ENCODE measurements at places on chromosomes 2 and 18.
A peak's percentile ranks its signal among the peaks of the same experiment; 100 is the strongest.

- DNase-seq, result no peak
These were observed 91.1 kb upstream of the MAPK4 start for GRCh38 chr18:50468807-50469206.

DNA sequence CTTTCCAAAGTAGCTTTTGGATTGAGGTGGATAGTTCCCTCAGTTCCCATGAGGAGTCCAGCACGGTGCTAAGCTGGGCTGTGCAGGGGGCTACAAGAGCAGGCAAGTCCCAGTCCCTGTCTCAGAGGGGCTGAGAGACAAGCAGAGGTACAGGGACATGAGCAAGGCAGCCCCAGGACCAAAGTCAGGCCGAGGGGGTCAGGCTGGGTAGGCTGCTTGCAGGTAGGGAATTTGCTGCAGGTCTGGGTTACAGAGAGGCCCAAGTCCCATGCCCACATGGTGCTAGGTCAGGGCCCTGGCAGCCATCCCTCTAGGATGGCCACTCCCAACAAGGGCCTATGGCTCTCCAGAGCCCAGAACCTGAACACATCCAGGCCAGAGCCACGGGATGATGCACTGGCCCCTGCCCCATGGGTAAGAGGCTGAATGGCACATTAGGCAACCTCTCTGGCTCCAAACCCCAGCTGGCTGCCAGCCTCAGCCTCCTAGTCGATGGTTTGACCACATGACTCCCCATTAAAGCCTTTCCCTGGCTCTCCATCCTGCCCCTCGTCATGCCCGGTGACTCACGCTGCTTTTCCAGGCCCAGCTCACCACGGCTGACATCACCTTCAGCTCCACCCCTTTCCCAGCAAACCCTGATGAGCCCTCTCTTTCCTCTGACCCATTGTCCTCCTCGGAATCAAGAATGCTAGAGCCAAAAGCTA, 83.7 kb downstream of the SDC1 start:
- DNase-seq, result no peak

GRCh38 chr2:122055521-122055931, 300.1 kb downstream of the TSN start:
- DNase-seq, result no peak

DNA sequence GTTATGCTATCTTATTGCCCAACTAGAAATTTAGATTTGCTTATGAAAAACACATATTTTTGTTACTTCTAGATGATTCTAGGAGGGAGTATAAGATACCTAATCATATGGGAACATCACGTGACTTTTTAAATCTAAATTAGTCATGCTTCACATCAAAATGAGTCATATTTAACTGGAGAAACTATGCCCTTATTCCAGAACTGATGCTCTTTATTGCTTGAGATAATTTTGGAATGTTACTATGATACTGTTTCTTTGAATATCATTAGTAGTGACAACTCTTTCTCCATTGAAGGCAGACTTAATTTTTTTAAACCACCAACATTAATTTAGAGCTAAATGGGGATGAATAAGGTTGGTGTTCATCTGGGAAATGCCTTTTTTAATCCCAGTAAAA, 19.9 kb upstream of the ELAC1 start:
- DNase-seq, result no peak

DNA sequence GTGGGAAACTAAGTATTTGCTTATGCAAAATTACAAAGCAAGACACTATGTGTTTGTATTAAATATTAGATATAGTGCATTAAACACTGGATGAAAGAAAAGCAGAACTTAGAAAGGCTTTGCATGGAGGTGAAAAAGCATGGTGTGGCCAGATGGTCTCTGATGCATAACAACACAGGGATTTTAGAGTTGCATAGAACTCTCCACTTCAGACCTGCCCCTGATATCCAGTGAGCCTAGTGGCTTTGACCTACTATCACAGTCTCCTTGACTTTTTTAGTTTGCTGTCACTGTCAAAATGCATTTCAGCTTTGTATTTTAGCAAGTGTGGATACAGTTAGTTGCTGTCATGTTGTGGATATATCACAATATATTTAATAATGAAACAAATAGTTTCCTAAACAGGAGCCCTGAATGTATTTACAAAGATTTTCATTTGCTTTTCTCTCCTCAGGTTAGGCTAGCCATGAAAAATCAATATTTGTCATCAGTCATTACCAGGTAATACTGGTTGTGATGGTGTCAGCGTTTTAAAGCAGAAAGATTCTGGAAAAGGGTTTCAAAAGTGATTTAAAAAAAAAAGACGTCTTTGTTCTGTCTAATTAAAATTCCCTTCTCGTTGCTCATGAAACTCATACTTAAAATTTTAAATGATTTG, 5.2 kb downstream of the CSRNP3 start:
- no peak for DNase-seq

GRCh38 chr18:13366962-13367892, 148.7 kb downstream of the LDLRAD4 start:
- no peak for DNase-seq

DNA sequence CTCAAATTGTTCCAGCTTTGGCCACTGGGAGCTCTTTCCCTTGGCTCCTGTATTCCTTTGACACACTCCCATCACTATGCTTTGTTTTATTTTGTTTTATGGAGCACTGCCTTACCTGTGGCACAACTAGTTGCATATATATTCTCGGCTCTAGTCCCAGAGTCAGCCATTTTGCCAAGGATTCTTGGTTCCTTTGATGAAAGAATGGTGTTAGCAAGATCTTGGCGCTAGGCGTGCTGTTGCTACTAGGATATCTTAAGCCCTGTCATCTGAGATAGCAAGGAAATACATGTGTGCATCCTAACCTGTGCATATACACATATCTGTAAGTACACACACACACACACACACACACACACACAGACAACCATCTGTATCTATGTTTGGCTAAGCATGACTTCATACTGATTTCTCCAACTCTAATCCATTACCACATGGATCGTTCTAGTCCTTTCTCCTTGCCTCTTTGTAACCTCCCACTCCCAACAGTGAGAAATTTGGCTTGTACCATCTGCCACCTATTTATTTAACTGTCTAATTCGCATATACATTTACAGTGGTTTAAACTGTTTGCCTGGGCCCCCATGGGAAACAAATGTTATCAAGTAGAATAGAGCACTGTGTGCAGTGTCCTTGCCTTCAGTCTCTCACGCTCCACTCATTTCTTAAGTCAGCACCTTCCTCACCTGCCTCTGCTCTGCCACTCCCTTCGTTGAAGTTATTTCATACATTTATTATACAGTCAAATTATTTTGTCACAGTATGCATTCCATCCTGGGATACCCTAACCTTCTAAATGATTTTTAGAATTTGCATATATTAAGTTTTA, 137.5 kb upstream of the MAP3K20 start:
- no peak for DNase-seq

- no peak for DNase-seq
These were observed 1073.3 kb upstream of the CDH2 start for GRCh38 chr18:29250259-29250658.

DNA sequence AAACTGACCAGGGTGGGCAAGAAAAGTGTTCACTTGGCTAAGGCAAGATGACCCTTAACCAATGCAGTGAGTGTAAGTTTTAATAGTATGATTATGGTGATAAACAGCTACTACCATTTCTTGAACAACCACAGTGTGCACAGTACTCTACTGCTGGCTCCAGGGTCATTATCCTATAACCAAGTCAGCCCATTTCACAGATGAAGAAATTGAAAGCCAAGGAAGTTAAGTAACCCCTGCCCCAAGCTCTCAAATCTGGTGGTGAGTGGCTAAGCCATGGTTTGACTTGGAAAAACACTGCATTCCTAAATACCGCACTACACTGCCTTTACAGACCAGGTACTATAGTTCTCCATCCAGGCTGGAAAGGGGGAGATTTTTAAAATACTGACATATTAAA, 5.7 kb downstream of the ZNF385B start:
- DNase-seq, result no peak

DNA sequence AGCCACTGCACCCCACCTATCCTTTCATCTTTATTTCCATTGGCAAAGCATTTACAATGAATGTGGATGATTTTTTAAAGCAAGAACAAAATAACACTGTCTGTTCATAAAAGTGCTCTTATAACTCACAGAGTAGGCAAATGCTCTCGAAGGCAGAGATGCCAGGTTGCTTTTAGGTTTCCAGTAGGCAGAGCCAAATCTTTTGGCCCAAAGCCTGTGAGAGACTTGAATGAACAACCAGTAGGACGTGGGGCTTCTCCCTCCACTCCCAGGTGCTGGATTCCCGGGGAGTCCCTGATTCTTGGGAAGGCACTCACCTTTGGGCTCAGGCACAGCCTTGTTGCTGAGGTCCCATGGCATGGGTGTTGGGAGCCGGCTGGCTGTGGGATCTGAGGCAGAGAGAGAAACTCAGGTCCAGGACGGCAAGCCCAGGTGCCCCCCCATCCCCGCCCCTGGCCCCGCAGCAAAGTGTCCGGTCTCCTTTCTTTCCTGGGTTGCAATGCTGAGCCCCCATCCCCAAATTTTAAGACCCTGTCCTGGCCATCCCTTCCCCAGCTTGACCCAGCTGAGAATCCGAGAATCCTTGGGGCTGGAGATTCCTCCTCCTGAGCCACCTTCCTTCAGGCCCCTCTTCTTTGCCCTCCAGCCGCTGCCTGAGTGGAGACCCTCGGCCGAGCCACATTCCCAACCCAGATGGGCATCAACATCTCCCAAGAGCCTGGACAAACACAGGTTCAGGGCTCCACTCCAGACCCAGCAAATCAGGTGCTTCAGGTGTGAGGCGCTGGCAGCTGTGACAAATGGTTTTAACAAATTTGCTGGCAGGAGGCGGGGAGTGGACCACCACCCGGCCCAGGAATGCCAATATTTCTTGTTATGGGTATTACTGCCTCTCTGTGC, 5.8 kb downstream of the NEURL3 start:
- DNase-seq, result no peak

GRCh38 chr2:197908990-197909776, 104.8 kb downstream of the PLCL1 start:
- no peak for DNase-seq

DNA sequence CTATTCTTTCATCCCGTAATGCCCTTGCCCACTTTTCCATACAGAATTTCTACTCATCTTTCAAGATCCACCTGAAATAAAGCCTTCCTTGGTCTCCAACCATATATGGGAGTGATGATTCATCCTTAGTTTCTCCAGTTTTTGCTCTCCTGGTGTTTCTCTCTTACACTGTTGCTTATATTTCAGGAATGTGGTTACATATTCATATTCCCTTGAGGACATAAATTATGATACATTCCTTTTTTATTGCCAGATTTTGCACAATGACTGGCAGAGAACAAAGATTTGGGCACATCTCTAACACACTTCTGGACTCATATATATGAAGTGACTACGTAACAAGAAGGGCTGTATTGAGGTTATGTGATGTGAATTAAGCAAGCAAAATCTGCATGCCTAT, 1573.4 kb upstream of the NXPH2 start:
- DNase-seq, result no peak

GRCh38 chr2:121418494-121419058, 112.1 kb upstream of the RNU4ATAC start:
- DNase-seq, result no peak

- no peak for DNase-seq
These were observed 38.6 kb downstream of the SLC25A12 start for GRCh38 chr2:171855401-171855800.

- no peak for DNase-seq
These were observed 39.5 kb downstream of the SFXN5 start for GRCh38 chr2:73031725-73032701.

DNA sequence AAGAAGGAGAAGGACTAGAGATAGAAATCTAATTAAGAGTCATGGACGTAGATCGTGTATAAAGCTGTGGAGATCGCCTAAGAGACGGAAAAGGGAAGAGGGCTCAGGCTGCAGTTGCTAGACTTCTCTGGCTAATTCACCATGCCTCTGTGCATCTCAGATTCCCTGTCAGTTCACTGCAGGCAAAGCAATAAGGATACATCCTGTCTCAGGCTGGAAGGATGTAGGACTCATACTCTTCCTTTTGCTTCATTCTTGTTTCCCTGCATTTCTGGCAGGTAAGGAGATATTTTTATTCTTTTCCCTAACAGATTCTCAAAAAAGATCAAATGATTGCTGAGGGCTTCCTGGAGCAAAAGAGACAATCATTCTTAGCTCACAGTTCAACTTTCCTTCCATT, 112.5 kb downstream of the AP1S3 start:
- DNase-seq, result no peak

DNA sequence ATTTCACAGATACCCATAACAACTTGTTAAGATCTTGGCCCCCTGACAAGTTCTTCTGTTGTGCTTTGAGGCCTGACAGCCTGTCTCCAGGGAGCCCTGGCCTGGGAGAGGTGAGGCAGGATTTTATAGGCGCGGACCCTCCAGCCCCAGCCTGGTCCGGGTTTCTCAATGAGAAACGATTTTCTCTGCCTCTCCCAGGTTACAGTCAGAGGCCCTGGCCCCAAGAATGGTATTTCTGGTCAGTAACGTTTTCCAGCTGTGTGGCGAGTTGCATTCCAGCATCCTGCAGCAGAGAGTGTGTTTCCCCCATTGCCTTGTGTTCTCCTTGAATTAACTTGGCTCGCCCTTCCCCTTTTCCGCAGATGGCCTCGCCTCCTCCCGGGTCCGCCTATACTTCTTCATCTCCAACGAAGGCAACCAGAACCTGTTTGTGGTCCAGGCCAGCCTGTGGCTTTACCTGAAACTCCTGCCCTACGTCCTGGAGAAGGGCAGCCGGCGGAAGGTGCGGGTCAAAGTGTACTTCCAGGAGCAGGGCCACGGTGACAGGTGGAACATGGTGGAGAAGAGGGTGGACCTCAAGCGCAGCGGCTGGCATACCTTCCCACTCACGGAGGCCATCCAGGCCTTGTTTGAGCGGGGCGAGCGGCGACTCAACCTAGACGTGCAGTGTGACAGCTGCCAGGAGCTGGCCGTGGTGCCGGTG, 3.0 kb downstream of the INHBB start:
- DNase-seq, result no peak

DNA sequence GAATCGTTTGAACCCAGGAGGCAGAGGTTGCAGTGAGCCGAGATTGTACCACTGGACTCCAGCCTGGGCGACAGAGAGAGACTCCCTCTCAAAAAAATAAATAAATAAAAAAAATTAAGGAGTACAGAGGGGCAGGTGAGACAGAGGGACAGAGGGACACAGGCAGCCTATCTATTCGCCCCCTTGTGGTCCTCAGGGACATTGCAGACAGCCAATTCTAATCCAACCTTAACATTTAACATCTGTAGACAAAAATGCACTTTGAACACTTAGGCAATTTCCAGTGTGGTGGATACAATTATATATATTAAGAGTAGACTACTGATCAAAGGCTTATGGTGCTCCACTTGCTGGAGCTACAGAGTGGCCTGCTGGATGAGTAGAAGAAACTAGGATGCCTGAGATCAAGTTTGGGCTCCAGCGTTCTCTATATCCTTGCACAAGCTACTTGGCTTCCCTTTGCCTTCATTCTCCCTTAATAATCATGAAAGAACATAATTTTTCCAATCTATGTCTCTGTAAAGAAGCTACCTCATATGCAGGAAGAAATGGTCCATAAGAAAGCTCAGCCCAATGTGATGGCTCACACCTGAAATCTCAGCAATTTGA, 8.2 kb upstream of the SMARCAL1 start:
- peak; percentile 22 for DNase-seq

DNA sequence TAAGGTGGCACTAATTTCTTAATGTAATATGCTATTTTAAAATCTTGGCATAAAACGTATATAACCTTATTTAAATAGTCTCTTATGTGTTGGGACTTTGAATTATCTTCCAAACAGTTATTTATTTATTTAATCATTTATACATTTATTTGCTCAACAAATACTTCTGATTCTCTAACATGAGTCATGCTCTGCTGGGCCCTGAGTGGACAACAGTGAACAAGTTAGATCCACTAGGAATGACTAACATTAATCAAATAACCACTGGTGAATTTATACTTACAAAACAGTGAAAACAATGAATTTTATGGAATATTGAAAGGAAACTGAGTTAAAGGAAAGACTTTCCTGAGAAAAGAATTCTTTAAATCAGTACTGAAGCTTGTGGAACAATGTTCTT, 1257.2 kb upstream of the CHAC2 start:
- DNase-seq, result no peak

Measured in stimulated activated CD4-positive, alpha-beta T cell treated with anti-CD3 and anti-CD28 coated beads, Interleukin-15, amount 100 ng/mL, for 1 hour (primary cell).